HS-5 (cell line): ENCODE measurements at places on chromosomes 4 and X.

- no peak for DNase-seq
Observed at GRCh38 chr4:176872461-176872860, 79.7 kb upstream of the VEGFC start.

GRCh38 chr4:13103382-13104015, 380.6 kb downstream of the RAB28 start:
- DNase-seq: no peak

DNA sequence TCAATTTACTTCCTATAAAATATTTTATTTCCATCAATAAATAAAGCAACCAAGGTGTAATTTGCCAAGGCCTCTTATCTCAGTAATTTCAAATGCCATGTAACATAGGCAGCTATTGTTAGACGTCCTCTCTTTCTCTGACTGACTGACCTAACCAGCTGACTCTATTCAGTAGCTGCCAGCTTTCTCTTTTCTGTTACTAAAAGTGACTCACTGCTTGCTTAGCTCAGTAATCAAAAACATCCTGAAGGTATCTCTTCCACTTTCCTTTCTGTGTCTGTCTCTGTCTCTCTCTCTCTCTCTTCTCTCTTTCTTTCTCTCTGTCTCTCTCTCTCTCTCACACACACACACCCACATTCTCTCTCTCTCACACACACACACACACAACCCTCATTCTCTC, 134.2 kb downstream of the SPOCK3 start:
- peak; percentile 53 for DNase-seq

- no peak for DNase-seq
Observed at GRCh38 chr4:30840571-30840970, 120.4 kb downstream of the PCDH7 start.

DNA sequence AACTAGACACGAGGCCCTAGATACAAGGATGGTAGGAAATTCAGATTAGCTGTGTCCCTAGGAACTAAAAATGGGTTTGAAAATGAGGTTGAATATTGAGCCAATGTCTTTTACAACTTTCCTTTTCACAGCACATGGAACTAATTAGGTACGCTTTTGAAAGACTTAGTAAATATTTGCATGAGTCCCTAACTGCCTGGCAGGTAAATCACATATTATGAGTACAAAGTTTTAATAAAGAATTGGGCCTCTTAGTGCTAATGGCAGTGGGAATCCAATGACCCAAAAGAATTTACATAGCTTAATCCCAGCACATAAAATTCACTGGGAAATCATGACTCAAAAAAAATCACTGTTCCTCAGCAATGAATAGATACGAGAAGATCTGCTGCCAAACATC, 16.8 kb downstream of the MUC7 start:
- DNase-seq: no peak

DNA sequence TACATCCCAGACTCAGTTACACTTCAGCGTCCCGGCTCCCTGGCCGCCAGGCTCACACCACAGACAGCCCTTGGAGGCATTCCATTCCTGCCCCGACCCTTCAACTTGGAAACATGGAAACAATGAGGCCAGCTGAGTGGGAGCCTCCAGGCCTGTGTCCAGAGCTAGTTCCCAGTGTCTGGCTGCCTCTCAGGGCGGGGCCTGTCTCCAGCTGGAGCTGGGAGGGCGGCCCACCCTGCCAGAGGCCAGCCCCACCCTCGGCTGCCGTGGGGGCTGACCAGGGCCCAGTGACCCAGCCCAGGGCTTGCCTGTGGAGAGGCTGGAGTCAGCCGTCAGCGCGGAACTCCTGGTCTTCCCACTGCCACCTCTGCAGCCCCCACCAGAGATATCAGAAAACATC, 37.4 kb upstream of the SPON2 start:
- no peak for DNase-seq

- DNase-seq: no peak
Observed at GRCh38 chr4:90824266-90825150, 697.3 kb downstream of the CCSER1 start.

- DNase-seq: no peak
Observed at GRCh38 chr4:4506961-4507360, 34.9 kb downstream of the STX18 start.
